Activated CD8-positive, alpha-beta memory T cell treated with anti-CD3 and anti-CD28 coated beads for 4 hours (primary cell): ENCODE measurements at places on chromosomes 2 and 18.

- no peak for DNase-seq
Observed at GRCh38 chr18:51655327-51655698, 457.8 kb upstream of the MEX3C start.

DNA sequence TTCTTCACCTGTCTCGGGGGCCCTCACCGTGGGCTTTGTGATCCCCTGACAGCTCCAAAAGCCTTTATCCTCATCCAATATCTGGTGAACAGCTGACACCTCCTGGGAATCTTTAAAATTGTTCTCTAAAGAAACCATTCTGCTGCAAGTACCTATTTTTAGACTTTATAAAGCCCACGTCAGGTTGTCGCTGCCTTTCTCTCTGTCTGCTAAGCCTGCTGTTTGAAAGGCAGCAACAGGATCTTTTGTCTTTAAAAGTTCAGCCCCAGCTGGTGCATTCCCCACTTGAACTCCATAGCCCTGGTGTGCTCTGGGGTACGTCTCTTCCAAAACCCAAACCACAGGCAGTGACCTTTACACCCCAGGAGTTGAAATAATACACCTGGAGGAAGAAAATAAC lies 145.0 kb downstream of the NEDD4L start:
- DNase-seq, result no peak

DNA sequence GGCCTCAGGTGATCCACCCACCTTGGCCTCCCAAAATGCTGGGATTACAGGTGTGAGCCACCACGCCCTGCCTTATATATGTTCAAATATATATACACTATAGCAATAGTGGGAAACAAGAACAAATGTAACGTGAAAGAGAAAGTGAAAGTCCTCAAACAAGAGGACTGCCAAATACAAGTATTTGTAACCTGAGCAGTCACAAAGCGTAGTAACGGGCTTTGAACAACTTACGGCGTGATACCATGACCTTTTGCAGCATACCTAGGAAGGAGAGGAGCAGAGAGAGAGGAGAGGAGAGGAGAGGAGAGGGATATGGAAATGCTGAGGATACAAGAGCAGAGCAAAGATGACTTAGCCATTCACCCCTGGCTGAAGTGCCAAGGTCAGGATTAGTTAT lies 113.8 kb upstream of the RGPD4 start:
- no peak for DNase-seq

GRCh38 chr2:53559302-53559966 lies 208.2 kb upstream of the CHAC2 start:
- DNase-seq, result no peak

- no peak for DNase-seq
Observed at GRCh38 chr18:66623821-66624220, 19.9 kb upstream of the CDH19 start.

DNA sequence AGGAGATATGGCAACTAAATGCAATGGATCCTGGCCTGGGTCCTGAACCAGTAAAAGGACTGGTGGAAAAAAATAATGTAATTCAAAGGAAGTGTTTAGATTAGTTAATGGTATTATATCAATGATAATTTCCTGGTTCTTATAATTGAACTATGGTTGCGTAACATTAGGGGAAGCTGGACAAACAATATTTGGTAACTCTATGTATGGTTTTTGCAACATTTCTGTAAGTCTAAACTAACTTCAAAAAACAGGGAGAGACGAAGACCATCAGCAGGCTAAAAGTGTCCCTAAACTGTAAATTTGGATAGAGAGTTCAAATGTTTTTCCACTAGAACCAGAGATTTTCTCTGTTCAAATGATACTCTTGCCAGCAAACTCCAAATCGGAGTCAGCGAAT lies 36.9 kb downstream of the KLF7 start:
- DNase-seq, result no peak

DNA sequence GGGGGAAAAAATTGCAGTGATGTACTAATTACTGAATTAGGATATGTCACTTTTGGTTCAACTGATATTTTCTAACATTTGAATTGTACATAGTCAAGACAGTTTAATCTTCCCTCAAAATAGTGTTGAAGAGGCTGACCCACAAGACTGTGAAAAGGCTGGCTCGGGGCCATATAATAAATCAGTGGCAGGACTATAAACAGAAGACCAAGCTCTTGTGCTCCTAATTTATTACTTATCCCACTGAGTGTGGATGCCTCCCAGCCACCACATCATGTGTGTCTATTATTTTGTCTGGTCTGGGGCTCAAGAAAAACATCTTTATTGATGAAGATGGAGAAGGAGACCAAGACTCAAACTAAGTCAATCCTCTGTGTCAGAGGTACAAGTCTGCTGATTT lies 64.4 kb downstream of the PLEKHM3 start:
- no peak for DNase-seq

DNA sequence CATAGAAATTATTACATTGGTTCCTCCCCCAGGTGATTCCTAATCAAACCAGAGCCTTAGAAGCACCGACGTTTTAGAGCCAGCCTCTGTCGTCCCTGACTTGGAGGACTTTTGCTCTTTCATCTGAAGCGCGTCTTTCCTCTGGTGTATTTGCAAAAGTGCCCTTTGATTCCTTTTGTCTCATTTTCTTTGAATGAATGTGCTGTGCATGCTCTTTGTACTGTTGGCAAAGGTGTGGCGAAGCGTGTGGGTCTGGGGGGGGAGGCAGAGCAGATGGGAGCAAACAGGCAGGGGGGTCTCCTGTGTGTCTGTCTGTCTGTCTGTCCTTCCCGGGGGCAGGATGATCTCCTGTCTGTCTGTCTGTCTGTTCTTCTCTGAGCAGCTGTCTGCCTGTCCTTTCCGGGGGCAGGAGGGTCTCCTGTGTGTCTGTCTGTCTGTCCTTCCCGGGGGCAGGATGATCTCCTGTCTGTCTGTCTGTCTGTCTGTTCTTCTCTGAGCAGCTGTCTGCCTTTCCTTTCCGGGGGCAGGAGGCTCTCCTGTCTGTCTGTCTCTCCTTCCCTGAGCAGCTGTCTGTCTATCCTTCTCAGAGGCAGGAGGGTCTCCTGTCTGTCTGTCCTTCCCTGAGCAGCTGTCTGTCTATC lies 205.5 kb upstream of the MYT1L start:
- no peak for DNase-seq

GRCh38 chr2:216302981-216303676 lies 69.2 kb downstream of the MARCHF4 start:
- DNase-seq, result no peak
